ENCODE measurements at places on chromosomes 4 and X.

GRCh38 chrX:17078031-17078720 is 131.7 kb downstream of the REPS2 start:
- no peak for DNase-seq

DNA sequence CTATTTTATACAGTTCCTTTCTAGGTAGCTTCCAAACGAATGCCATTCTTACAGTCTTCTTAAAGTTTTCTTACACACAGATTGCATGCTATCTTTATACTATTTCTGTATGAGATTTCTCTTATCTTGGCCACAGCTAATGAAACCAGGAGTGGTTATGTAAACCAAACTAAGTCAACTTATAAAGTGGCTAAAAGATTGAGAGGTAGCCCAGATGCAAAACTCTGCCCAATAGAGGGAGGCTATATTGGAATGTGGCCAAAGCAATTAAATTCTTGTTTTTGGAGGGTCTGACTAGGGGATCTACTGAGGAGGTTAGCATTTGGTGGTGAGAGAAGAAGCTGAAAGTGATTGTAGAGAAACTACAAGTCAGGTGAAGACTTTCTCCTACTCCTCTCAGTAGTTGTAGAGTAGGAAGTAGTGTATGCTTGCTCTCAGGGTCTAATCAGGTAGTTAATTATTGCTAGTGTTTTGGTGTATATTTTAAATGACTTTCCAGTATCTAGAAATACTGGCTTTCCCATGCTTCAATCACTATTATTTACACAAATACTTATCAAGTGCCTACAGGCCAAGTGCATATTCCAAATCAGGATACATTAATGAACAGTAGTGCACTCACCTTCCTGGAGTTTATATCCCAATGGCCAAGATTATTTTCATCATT is 104.2 kb upstream of the HPGD start:
- DNase-seq, result no peak

DNA sequence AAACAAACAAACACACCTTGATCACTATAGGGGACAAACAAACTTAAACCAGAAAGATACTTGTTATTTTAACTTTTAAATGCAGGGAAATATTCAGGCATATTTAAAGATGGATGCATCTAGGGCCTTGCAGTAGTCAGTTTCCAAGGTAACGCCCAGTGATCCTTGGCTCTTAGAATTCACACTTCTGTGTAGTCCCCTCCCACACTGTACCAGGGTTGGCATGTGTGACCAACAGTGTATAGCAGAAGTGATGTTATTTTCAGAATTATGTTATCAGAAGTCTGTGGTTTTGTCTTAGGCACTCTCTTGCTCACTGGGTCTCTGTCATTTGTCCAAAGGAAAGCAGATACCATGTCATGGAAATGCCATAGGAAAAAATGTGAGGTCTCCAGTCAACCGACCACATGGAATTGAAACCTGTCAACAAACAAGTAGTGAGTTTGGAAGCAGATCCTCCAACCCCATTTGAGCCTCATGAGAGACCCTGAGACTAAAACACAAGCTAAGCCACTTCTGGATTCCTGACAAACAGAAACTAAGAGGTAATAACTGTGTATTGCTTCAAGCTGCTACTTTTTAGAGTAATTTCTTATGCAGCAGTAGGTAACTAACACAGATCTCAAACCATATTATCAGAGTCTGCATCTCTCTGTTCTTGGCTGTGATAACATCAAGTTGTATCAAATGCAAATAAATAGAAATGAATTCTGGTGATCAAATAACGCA is 670.3 kb downstream of the KCTD8 start:
- no peak for DNase-seq

GRCh38 chrX:24190500-24191156 is 41.1 kb downstream of the ZFX start:
- DNase-seq, result no peak

DNA sequence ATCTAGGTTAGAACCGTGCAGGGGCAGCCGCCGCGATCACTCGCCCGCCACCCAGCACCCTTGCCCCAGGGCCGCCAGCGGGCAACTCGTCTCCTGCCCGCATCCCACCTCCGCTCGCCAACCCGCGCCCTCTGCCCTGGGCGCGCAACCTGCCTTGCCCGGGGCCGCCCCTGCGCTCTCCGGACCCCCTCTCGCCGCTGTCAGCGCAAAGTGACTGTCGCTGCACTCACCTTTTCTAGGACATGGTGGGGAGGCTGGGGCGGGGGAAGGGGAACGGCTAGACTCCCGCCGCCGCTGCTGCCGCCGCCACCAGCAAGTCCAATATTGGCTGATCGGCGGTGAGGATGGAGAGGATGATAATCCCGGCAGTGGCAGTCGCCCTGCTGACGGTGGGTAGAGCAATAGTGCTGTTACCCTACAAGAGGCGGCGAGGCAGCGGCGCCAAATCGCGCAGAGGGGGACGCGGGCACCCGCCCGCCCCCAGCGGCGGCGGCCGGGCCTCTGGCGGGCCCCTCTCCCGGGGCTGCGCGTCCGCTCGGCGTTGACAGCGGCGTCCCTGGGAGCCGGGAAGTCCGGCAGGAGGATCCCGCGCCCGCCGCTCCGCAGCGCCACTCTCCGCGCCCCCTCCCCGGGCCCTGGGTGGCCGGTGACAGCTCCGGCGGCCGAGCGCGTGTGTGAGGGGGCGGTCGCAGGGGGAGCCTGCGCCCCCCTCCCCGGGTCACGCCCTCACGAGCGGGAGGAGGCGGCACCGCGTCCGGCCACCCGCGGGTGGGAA is 2.3 kb upstream of the NR3C2 start:
- DNase-seq, result no peak

GRCh38 chr4:40763228-40763716 is 13.5 kb downstream of the NSUN7 start:
- no peak for DNase-seq

GRCh38 chr4:6474053-6474568 is 1.7 kb upstream of the PPP2R2C start:
- DNase-seq, result no peak

DNA sequence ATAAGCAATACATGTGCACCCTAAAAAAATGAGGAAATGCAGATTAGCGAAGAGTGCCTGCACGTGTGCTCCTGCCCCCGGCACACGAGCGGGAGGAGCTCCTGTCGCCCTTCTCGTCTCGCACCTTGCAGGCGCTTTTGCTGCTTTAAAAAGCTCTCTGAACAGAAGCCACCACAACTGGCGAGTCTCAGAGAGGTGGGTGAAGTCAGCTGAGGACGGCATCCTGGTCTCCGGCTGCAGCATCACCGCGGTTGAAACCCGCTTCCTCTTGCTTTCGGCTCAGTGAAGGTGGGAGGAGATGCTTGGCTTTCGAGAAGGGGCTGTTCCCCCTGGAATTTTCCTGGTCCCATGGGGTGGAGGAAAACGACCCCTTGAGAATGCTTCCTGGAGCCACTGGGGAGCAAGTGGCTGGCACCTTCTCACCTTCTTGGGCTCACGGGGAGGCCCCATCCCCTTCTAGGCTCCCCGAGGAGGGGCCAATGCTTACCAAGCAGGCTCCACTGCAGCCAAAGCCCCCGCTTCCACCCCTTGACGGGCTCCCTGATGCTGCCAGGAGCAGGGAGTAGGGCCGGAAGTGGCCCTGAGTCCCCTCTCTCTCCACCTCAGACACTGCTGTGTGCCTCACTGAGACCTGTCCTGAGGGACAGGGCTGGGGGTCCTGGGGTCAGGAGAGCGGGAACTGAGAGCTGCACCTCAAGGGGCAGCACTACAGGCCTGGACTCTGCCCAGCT is 29.2 kb upstream of the MXD4 start:
- DNase-seq, result no peak

DNA sequence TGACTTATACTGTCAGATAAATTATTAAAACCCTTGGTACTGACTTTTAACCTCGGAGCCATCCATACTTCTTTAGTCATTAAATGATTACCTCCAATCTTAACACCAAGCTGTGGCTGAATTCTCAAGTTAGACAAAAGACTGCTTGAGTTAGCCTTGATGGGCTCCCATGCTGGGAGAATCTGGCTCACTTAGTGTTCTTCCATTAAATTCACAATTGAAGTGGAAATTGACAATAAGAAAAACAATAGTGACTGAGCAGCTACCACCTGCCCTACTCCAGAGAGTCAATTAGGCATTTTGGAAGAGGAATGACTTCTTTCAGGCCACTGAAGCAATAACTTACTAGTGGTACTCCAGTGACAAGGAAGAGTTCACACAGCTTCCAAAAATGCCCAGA is 503.0 kb upstream of the CPXCR1 start:
- no peak for DNase-seq

DNA sequence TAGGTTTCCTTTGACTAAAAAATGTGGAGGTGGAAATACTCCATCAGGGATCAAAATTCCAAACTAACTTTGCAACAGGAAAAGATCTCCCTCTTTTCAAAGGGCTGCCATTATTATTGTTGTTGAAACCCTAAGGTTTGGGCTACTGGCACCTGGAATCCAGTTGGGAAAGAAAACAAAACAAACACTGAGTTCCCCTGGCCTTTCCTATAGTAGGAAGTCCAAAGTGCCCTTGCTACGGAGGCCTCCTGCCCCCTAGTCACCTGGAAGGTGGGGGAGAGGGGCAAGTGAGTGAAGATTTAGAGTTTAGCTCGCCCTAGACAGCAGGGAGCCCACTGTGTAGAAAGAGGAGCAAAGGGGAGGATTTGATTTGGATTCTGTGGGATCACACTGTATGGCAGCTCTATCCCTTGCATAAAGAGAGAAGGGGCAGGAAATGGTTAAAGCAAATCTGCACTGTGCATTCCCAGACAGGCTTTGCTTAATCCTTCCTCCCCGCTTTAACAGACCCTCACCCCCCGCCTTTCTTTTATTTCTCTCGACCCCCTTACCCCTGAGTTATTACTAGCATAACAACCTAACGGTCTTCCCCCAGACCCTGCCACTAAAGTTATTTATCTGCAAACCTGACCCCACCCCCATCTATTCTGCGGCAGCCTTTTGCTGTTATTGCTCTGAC is 627 bp upstream of the FAT4 start:
- DNase-seq, result no peak

DNA sequence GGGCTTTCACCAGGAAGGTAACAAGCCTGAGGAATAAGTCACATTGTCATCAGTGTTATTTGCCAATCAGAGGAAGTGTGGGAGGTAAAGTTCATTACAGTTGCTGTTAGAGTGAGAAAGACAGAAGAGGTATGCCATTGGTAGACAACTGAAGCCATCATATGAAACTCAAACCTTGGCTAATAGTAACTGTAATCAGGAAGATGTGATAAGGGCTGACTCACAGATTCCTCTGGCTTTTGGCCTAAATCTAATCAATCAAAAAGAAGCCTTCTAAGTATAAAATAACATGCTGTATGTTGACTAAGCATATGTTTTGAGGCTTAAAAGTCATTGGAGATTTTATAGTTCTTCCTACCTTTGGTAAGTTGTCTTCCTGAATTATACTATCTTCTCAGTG is 242.8 kb downstream of the PCDH7 start:
- DNase-seq, result no peak

GRCh38 chr4:86055898-86056297 is 304.0 kb downstream of the MAPK10 start:
- no peak for DNase-seq

- DNase-seq, result no peak
Observed at GRCh38 chr4:42489095-42489494, 91.8 kb downstream of the SHISA3 start.

DNA sequence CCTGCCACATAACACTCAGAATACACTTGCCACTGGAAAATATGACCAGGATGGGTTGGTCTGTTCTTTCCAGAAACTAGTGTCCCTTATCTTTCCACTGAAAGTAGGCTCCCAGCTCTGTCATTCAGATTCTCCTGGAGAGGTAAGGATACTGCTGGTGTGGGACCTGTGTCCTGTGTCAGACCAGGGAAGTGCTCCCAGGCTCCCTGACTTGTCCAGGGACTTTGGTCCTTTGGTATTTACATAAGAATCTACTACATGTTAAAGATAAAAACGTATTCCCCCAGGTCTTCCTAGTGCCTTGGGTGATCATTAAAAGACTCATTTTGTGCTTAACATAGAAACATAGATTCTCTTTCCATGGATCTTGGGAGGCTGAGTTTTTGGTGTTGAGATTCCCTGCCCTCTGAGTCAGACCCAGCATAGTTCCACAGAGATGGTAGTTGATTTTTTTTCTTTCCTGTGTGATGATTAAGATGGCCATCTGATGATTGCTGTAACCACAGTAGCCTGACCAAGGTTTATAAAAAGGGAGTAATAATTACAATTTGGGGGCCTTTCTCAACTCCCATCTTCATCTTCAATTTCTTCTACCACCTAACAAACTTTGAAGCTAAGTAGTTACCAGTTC is 159.8 kb upstream of the JADE1 start:
- DNase-seq, result no peak

- DNase-seq, result no peak
Observed at GRCh38 chr4:66000510-66001117, 330.3 kb upstream of the EPHA5 start.

- DNase-seq, result no peak
Observed at GRCh38 chrX:103480526-103480925, 38.8 kb downstream of the RAB40A start.

DNA sequence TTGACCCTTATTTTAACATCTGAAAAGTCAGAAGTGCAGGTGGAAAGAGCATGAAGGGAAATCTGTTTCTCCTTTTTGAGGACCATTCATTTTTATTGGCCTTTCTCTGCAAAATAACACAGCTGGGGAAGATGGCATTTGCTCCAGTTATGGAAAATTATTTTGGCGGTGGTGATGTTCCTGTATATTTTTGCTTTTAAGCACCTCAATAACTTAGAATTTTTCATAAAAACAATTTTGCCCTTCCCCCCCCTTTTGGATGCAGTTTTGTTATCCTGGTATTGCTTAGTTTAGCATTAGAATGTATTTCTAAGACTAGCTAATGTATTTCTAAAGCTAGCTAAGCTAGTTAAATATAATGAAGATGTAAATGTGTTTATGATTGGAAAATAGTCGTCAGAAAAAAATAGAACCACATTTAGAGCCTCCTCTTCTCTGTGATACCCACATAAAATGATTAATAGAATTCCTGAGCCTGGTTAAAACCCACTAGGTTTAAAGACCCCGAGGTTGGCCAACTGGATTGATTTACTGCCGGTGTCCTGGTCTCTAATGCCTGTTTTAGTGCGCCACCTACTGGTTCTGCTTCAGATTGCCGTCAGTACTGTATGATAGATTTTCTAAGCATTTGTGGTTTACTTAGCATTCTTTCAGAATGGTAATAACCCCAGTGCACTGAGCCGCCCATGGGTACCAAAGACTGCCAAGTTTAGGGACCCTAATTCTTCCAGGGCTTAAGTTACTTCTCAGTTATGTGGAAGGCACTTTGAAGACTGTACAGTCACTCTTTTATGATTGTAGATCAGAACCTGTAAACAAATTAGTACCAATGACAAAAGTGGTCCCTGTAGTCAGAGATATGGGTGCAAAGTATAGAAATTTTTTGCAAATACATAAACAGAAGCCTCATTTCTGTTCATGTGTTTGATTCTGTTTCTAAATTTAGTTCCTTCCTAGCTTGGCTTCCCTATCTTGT is 11.4 kb downstream of the KLF3 start:
- DNase-seq, result peak; percentile 81

- DNase-seq, result no peak
Observed at GRCh38 chr4:123102897-123103471, 180.6 kb upstream of the NUDT6 start.

- DNase-seq, result no peak
Observed at GRCh38 chr4:42523066-42523718, 125.9 kb downstream of the SHISA3 start.

- DNase-seq, result no peak
Observed at GRCh38 chr4:35463251-35463952, 780.9 kb downstream of the ARAP2 start.

Data from NCI-H1694 (cell line).